ENCODE measurements at places on chromosomes 5 and 9.

- DNase-seq, result no peak
Observed at GRCh38 chr5:44372028-44372427, 17.2 kb downstream of the FGF10 start.

- DNase-seq, result no peak
Observed at GRCh38 chr5:93454896-93455295, 126.1 kb downstream of the NR2F1-AS1 start.

GRCh38 chr9:84846906-84847305, 177.4 kb downstream of the NTRK2 start:
- no peak for DNase-seq

GRCh38 chr5:92886751-92887150, 694.3 kb downstream of the NR2F1-AS1 start:
- no peak for DNase-seq

DNA sequence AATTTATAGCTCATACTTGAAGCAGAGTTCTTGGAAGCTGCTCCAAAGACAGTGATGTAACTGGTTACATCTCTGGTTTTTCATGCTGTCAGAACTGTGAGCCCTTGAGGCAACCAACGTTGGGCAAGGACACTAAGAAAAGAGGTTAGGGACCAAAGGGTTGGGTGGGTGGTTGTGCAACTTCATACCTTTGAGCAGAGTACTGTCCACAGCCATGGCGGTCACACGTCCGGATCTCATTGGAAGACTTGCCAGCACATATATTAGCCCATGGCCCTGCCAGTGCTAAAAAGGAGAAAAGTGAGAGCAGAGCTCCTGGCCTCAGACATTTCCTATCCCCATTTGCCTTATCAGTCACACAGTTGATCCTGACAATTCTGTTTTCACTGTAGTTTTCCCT, 2.1 kb downstream of the LECT2 start:
- DNase-seq, result no peak

DNA sequence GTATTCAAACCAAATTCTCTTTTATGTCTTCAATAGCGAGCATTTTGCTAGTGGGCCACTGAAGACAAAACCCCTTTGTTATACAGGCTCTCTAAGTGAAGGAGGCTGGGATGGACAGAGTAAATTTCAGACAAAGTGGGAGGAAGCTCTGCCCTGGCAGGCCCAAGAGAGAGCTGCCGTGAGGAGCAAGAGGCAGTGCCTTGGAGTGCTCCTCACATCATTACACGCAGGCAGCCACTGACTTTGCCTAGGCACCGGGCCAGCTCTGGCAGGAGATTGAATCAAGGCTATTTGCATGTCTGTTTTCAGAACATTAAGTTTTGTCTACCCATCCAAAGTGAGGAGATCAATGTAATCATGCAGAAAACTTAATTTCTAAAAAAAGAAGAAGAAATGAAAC, 167.7 kb downstream of the CCDC192 start:
- DNase-seq, result no peak

- DNase-seq, result no peak
Observed at GRCh38 chr5:35145691-35146317, 84.5 kb downstream of the PRLR start.

DNA sequence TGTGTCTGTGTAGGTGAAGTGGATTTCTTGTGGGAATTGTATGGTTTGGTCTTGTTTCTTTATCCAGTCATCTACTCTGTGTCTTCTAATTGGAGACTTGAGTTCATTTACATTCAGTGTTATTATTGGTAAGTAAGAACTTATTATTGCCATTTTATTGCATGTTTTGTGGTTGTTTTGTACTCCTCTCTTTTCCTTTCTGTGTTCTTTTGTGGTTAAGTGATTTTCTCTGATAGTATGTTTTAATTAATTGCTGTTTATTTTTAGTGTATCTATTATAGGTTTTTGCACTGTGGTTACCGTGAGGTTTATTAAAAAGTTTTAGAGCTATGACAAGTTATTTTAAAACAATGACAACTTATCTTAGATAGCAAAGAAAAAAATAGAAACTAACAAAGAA, 8.1 kb downstream of the POLK start:
- DNase-seq, result no peak

DNA sequence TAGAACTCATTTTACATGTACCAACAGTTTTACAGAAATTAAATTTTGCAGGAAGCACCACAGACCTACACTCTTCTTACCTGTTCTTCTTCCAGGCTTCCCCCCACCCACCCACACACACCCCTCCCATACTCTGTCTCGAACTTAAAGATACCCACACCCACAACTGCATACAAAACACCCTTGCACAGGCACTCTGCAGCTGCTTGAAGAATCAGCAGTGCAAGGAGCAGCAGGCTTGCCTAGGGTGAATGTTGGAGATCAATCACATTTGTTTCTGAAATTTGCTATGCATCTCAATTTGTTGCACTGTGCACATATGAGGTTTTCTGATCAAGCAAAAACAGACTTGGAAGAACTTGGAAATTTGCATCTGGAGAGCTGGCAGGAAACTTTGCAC, 77.5 kb upstream of the TGFBR1 start:
- DNase-seq, result no peak

DNA sequence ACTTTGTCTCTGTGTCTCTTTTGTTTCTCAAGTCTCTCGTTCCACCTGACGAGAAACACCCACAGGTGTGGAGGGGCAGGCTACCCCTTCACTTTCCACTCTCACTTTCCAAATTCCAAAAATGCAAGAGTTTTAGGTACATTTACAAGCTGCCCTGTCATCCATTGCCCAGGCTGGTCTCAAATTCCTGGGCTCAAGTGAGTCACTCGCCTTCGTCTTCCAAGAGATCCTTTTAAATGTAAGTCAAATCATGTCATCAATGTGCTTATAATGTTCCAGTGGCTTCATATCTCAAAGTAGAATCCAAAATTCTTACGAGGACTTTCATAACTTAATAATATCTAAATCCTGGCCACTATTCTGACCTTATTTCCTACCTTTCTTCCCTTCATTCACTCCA, 20.4 kb upstream of the UGCG start:
- DNase-seq, result no peak

- no peak for DNase-seq
Observed at GRCh38 chr5:146529984-146530383, 14.0 kb upstream of the GPR151 start.

GRCh38 chr5:28737682-28738081, 1699.3 kb upstream of the CDH9 start:
- no peak for DNase-seq

DNA sequence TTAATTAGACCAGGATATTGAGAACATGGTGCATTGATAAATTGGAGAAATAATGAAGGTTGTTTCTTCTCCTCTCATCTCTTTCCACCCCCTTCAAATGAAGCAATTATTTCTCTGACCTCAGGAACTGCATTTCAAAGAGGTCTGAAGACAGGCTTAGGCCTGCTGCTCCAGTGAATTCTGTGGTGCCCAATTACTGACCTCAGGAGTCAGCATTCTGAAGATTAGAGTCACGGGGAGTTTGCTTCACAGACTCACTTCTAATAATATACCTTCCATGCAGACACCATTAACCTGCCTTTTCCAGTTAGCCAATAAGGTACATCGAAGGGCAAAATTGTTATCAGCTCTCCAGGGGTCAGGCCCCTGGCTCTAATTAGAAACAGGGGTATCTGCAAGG, 270.9 kb downstream of the GAS1 start:
- DNase-seq, result no peak

DNA sequence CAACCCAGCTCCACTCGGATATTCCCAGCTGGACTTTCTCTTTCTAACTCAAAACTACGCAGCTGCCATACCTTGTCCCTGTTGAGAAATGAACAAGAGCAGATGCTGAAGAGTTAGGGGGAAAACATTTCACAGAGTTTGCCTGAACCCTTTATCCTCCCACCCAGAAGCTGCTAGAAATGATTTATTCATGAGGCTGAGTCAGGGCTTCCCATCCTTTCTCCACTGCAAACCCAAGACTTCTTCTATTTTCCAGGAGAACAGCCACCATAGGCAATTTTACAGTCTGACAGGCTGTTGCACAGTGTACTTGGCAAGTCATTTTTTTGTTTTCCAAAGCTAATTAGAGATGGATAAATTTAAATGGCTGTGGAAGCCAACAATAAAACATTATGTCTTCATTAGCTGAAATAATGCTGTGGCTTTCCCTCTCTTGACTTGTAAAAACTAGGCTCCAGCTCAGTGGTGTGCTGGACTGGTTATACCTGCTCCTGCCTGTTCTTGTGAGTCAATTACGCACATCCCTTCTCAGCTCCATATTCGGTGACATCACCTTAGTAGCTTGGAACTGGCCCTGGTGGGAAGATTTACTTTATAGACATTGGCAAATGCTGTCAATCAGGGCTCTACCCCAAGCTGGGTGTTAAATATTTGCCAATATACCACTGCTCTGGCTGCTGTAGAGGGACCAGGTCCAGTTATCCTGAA, 71.9 kb downstream of the KIF4B start:
- DNase-seq, result no peak

GRCh38 chr5:130805648-130806047, 359.4 kb downstream of the HINT1 start:
- no peak for DNase-seq

DNA sequence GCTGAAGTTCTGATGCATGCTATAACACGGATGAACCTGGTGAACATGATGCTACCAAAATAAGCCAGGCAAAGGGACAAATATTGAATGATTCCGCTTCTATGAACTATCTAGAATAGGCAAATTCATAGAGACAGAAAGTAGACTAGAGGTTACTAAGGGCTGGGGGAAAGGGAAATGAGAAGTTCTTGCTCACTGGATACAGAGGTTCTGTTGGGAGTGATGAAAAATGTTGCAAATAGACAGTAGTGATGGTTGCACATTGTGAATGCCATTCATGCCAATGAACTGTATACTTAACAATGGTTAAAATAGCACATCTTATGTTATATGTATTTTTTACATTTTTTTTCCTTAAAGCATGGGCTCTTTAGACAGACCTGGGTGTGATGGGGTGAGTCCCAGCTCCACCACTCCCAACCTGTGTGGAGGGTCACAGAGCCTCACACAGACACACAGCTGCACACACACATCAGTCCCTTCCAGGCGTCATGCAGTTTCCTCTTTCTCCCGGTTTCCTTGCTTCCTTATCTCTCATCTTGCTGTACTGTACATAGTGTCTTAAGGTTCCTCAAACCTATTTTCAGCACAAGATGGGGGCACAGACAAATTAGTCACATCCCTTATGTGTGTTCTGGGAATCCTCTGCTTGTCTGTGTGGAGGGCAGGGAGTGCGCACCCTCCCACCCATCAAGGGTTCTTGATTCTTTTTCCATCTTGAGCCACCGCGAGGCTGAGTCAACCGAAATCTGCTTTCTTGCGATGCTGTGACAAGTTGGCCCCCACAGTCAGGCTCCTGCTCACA, 192.9 kb downstream of the CRB2 start:
- peak; percentile 85 for DNase-seq

DNA sequence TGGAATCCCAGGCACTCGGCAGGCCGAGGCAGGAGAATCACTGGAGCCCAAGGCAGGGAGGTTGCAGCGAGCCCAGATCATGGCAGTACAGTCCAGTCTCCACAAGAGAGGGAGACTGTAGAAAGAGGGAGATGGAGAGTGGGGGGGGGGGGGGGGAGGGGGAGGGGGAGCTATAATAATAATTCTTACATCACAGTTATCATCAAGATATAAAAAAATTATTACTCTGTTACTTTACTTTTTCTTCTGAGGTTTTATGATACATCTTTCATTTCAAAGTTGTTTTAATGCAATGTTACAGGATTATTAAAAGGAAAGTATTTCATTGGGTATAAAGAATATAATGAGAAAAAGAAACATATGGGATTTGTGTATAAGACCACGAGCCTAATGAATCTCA, 17.8 kb upstream of the RAB3C start:
- no peak for DNase-seq

Measured in stimulated activated CD4-positive, alpha-beta T cell treated with anti-CD3 and anti-CD28 coated beads, Interleukin-15, amount 100 ng/mL, for 24 hours (primary cell).